Stimulated activated CD8-positive, alpha-beta memory T cell treated with anti-CD3 and anti-CD28 coated beads, Interleukin-2, amount 100 ng/mL, for 48 hours (primary cell): ENCODE measurements at places on chromosomes 2 and 18.

DNA sequence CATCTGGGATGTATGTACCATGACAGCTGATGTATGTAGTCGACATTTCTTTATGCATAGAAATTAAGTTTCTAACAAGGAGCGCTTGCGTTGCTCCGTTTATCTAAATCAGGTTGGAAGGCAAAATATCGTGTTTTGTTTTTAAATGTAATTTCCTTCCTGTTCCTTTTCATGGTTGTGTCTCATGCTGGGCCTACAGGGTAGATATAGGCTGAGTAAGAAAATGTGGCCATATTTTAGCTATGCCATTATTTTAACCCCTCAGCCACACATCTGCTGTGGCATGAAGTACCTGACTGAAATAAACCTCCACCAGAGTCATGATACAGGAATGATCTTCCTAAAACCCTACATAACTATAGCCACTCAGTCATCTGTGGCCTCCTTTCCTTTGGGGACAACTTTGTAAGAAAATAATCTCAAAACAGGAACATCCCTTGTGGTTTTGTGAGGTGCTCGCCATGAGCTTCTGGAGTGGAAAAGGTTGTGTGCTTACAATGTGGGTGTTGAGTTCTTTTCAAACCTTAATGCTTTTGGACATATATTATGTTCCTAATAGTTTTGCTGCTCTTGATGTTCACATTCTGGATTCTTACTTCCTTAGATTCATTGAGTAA is 214.3 kb downstream of the FAM210A start:
- no peak for DNase-seq

GRCh38 chr18:34493099-34493544 is 217.0 kb upstream of the DTNA start:
- DNase-seq = no peak

DNA sequence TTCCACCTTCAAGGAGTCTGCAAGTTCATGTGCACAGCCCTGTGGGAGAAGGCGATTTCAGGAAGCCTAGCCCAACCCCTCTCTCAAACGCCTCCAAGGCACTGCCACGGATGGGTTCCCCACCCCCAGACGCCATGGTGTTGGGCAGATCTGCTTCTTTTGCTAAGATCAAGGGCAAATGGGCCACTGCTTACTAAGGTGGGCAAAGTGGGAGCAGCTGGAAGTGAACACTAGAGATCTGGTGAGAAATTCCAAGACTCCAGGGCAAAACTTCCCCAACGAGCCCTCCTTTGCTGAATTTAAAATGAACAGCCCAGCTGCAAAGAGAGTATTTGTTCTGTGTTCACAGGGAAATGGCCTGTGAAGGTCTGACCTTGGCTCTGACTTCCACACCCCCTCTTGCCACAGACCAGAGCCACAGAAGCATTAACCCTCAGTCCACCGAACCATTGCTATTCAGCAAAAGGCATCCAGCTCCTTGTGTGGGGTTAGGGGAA is 45.1 kb upstream of the ZBTB7C start:
- DNase-seq = no peak

DNA sequence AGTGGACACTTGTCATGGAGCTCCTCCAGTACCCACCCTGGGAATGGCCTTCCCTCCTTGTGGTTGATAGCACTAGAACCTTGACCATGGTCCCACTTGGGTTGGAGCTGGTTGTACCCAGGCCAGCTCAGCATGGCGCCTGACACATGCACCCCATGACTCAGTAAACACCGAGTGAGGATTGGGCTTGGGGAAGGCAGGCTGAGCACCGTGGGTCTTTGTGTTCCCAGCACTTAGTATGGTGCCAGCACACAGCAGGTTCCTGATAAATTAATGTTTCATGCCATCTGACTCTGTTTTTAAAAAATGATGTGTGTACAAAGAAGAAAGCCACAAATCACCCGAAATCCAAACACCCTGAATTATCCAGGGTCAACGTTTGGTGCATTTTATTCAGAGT is 69.8 kb downstream of the CIB4 start:
- no peak for DNase-seq

GRCh38 chr2:137969418-137969765 is 5.1 kb downstream of the HNMT start:
- no peak for DNase-seq

DNA sequence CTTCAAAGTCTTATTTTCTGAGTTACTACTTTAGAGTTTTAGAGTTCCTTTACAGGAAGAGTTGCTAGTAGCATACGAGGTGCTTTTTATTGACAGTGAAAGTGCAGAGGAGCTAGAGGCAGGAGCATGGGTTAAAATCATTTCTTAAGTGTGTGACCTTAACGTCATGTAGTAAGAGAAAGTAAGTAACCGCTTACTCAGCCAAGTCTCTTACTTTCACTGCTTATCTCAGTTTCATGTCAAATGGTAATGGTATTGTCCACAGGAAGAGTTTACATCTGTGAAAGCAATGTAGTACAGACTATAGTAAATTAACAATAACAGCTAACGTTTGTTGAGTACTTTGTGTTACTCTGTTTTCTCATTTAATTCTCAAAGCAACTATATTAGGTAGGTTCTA is 12.6 kb downstream of the NDUFAF7 start:
- no peak for DNase-seq

GRCh38 chr2:188068093-188068492 is 223.6 kb upstream of the GULP1 start:
- no peak for DNase-seq

- no peak for DNase-seq
Observed at GRCh38 chr2:233974530-233975071, 57.4 kb downstream of the TRPM8 start.

DNA sequence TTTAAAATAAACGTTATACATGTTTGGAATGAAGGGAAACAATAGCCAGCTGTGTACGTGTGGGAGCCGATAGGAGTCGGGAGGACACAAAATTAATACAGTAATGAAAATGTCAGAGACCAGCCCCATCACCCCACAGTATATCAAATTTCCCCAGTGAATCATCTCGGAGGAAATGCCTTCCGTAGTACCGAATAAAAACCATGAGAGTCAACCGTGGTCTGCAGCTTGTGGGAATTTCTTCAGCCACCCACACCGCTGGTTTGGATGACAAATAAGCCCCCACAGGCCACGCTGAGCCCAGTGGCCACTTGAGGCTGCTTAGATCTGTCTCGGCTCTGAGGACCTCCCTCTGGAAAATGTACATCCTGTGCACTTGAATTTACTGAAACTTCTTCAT is 133.7 kb downstream of the COL6A3 start:
- no peak for DNase-seq

GRCh38 chr18:44850001-44850400 is 169.3 kb downstream of the SETBP1 start:
- no peak for DNase-seq

DNA sequence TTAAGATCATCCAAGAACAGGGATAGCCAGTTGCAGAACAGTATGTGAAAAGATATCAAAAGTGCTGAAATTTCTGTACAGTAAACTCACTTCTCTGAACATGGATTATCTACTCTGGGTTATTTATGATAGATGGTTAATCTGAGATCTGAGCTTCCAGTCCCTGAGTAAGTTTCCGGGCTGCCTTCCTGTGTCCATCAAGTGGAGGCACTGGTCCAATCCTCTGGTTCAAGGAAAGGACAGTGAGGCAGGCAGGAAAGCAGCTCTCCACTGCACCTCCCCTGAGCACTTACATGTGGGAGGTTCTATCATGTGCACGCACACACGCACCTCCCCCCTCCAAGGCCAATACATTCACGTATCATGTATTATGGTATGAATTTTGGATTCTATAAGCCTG is 32.5 kb downstream of the GPR45 start:
- DNase-seq = no peak

DNA sequence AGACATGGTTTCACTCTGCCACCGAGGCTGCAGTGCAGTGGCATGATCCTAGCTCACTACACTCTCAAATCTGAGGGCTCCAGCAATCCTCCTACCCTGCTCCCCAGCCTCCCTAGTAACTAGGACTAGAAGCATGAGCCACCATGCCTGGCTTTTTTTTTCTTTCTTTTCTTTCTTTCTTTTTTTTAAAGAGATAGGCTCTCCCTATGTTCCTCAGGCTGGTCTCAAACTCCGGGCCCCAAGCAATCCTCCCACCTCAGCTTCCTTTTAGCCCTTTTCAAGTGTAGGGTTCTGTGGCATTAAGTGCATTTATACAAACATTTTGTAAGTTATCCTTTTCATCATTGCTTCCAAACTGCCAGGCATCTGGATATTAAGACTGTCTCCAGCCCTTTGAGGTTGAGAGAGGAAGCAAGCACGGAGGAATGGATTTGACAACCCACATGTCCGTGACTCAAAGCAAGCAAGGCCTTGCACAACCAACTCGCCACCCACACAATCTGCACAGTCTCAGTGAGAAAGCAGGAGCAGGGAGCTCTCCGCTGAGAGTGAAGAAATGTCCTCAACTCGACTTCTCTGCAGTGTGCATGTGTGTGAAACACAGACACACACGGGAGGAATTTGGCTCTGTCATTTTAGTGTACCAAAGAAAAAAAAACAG is 65.6 kb downstream of the ATP8B1 start:
- DNase-seq = no peak

DNA sequence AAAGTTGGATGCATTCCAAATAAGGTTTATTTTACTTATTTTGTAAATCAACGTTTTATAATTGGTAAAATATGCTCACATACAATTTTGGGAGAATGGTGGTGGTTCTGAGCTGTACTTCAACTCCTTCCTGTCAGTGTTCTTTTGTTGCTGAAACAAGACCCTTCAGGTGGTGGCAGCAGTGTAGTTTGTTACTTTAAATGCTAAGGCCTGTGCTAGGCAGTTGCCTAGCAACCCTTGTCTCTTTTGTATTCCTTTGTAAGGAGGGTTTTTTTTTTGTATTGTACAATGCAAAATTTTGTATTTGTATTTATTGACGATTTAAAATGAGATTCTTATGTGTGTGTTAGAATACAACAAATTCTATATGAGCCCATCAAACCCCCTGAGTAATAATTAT is 166.0 kb upstream of the FAM98A start:
- DNase-seq = no peak

DNA sequence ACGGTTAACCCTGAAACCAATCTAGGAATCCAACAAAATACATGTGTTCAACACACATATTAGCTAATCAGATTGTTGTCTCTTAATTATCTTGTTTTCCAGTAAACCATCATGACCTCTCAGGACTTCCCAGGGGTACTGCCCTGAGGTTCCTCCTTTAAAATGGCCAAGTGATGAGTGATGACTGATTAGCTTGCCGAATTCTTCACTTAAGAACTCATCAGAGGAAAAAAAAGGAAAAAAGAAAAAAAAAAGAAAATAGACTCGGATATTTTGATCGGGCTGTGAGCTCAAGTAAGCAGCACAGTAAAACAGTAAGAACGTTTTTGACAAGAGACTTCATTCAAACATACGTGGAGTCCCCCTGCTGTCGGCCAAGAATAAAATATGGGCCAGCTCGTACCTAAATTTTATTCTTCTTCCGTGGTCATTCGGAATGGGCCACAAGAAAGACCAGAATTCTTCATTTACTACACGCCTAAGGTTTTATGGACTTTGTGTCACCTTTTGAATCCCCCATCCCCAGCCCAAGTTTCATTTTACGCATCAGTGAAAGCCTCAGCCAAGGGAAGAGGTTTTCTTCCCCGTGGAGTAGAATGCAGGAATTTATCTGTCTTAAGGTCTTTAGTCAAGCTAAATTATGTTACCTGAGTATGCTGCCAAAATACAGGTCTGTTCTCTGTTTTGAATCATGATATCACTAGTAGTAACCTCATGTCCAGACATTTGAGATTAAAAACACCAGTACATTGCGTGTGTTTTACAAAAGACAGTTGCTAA is 40.5 kb downstream of the COLEC12 start:
- no peak for DNase-seq

DNA sequence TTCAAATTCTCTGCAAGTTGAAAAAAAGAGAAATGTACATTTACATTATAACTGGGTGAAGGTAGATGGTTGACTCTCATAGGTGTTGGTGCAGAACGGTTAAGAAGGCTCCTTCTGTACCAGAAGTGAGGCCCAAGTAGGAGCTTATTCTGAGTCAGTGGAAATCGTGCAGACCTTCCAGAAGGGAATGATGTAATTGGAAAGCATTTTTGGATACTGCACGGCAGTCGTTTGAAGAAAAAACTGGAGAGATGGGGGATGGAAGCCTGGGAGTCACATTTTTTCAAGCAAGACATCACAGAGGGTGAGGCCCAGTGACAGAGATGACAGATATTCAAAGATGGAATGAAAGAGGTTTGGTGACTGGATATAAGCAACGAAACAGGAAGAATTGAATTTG is 39.4 kb downstream of the HRH4 start:
- no peak for DNase-seq

DNA sequence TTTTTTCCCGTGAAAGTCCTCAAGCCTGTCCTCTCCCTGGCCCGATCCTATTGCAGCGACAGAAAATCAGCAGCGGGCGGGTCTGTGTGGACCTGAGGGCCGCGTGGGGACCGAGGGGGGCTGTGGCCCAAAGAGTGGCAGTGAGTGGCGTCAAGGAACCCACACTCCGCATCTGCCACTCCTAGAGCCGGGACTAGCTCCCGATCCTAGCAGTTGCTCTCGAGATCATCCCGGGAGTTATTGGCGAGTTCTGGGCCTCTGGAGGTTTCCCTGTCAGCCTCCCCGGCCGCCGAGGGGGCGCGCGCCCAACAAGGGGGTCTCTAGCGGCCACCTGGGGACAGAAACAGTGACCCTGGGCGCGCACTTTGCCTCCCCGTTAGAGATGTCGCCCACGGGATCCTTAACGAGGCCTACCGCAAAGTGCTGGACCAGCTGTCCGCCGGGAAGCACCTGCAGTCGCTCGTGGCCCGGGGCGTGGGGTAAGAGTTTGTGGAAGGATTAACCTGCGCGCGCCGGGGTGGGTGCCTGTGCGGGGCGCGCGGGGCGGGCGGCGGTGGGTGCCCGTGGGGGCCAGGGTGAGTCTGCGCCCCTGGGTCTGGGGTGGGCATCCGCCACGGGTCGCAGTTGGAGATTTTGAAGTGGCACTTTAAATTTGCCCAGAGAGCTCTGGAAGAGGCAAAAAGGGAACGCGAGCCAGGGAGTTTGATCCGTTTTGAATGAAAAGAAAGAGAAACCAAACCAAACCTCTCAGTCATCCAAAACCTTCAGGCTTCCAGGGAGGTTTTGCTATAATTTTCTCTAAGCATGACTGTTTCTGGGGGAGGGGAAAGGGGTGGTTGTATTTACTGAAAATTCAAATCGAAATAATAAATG is 3.5 kb downstream of the ADCYAP1 start:
- no peak for DNase-seq

- no peak for DNase-seq
Observed at GRCh38 chr2:157476953-157477709, 33.2 kb upstream of the CYTIP start.

DNA sequence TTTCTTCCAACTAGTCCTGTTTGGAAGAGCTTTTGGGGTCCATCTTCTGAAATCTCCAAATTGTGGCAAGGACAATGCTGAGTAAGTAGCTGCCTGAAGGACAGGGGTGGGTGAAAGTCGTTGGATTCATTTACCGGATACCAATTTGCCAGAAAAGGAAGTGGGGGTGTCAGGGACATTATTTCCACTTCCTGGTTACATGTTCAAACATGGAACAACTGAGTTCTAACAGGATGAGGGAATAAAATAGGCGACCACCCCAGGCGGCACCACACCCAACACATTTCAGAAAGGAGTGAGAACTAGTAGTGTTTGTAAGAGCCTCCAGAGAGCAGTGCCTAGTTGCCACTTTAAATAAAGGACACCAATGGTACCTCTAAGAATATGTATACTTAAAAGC is 158.6 kb upstream of the SERTAD2 start:
- no peak for DNase-seq
